ENCODE measurements at places on chromosomes 4 and X.

GRCh38 chrX:140764401-140764919 is 54.9 kb downstream of the LINC00632 start:
- no peak for DNase-seq

DNA sequence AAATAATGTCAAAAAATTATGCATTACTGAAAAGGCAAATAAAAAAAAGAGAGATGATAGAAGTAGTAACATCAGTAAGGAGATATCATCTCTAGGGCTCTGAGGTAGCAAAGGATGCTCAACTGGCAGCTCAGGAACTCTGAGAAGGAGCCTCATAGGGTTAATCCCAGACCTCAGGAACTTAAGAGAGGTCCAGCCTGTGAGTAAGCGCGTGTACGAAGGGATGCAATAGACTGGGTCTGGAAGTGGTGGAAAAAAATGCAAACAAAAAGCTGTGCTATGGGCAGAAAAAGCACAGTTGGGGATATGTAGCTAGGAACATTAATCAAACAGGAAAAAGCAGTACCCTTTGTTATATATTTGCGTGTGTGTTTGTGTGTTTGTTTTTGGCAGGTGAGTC is 282.0 kb downstream of the GALNTL6 start:
- no peak for DNase-seq

GRCh38 chr4:123480706-123481418 is 84.3 kb downstream of the SPRY1 start:
- no peak for DNase-seq

- DNase-seq, result no peak
These were observed 16.2 kb upstream of the SYTL4 start for GRCh38 chrX:100748108-100748507.

DNA sequence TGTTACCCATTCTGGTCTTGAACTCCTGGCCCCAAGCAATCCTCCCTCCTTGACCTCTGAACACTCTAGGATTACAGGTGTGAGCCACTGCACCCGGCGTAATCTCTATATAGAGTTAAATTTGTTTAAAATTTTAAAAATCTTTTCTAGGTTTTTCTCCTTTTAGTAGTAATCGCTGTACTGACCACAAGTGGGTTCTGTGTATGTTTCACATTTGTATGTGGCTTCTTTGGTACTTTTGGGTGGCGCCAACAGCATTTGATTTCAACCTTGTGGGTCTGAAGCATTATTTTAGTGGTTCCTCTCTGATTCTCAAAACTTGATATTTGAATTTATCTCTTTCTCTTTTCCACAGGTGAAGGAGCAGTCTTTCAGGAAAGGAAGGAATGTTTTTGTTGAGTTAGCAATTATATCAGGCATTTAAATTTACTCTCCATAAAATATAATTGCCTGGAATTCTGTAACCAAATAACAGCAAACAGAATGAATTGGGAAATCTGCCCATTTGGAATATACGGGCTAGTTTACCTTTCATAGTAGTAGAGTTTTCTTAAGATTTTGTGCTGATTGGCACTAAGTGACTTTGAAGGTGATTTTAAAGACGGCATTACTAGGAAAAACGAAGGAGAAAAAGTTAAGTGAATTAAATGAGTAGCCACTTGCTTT is 29.5 kb downstream of the ARHGAP10 start:
- no peak for DNase-seq

GRCh38 chrX:18873189-18873791 is 110.6 kb downstream of the PHKA2 start:
- no peak for DNase-seq

GRCh38 chr4:119204916-119205315 is 7.6 kb upstream of the USP53 start:
- DNase-seq, result no peak

DNA sequence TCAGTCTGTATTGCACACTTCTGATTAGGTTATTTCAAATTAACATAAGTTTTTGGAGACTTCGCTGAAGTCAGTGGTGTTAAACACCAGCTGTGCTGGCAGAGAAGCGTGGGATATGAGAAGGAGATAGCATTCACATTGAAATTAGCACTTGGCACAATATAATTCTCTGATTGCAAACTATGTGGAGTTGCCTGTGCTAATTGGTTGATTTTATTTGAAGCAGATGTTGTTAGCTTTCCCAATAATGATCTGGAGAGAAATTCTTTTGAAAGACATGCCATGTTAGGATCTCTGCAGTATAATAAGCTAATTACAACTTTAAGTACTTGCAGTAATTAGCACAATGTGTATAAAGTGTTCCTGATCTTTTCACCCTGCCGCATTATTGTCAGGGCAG is 367.4 kb upstream of the ARX start:
- DNase-seq, result no peak

GRCh38 chr4:120692964-120693363 is 229.6 kb downstream of the PRDM5 start:
- no peak for DNase-seq

GRCh38 chr4:41332510-41333054 is 75.9 kb downstream of the UCHL1 start:
- DNase-seq, result no peak

DNA sequence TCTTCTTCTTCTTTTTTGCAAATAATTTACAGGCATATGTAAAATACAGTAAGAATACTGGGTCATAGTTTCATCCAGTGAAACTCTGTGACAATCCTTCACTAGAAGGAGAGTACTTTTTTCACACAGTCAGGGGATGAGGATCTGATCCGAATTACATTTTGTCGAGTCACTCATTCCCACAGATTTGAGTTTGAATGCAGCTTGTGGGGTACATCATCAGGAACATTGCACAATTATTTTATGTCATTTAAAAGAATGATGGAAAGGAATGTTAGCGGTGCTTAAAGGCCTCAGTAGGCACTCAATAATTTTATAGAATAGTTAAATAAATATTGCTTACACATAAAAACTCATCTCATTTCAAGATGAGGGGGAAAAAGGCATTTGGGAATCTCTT is 88.6 kb downstream of the CHRNA9 start:
- no peak for DNase-seq

DNA sequence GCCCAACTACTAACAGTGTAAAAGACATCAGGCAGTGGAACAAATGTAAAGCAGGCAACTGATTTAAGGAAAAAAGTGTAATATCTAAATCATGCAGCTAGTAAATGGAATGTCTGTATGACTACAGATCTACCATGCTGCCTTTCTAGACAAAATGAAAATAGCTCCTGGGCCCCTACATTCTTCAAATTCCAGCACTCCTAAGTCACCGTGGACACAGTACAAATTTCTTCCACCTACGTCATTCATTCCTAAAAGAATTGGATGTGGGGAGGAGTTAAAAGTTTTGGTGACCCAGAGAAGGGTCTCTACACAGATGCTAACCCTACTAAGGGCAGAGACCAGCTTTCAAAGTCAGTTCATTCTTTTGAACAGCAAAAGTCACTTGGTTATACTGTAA is 137.2 kb upstream of the ARHGEF9 start:
- no peak for DNase-seq

DNA sequence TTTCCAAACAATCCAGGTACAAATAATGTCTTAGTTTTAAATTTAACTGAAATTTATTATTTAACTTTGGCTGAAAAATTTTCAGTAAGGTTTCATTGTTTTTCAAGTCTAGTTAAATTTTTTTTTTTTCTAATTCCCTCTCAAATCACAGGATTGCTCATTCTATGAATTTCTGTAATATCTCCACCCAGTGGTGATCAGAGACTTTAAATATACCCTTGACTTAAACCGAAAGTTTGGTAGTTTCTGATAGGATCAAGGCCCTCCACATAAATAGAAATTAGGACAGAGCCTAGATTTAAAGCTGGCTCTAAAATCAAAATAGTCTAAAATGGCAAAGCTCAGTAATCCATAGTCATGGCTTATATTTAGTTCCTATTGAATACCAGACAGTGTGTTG is 175.4 kb downstream of the TBCK start:
- DNase-seq, result no peak

GRCh38 chr4:25320336-25320735 is 7.8 kb downstream of the ZCCHC4 start:
- no peak for DNase-seq

DNA sequence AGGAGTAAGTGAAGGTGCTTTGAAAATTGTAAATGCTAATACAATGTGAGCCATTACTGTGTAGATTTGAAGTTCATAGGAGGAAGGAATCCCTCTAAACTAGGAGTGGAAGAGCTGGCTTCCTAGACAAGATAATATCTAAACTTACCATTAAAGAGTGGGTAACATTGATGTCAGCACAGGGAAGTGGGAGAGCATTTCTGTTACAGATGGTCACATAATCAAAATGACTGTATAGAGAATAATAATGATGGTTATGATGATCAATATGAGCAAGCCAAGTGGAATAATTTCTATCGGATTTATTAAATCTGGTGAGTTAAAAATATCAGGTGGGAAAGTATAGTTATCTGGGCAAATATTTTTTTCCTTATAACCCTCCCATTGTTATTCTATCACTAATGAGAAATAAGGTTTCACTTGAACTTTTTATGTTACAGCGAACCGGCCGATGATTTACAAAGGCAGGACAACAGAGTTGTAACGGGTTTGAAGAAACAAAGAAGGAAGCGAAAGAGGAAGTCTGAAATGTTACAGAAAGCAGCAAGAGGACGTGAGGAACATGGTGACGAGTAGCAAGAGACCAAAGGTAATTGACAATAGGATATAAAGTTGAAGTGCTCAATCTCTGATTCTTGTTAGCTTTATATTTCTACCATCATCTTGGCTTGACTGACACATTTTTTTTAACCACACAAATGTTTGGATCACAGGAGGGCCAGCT is 43.5 kb downstream of the FMR1NB start:
- DNase-seq, result no peak

DNA sequence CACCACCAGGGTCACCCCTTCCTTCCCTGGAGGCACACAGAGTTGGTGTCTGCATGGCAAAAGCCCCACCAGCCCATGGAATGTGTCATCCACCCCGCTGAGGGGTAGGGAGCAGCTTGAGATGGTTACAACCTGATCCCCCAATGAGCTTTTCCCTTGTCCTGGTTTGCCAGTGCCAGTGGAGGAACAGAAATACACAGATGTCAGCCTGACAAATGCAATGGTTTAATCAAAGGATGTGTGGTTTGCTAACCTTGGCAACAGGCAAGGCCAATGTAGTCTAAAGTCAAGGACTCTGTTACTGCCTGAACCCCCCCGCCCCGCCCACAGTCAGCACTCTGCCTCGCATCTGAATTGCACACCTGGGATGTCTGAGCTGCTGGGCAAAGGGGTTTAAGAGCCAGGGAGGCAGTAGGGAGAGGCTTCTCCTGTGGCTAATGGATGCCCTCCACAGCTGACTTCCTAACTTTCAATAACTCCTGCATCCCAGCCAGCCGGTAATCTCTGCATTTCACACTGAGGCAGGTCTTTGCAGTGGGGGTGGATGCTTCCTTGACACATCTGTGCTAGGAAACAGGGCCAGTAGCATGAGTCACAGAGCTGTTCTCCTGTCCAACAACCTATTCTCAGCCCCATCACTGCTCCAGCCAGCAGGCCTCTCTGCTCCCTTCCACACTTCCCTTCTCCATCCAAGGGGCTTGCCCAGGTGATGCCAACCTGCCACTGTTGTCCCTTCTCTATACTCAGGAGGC is 137.5 kb downstream of the AMMECR1 start:
- no peak for DNase-seq

GRCh38 chr4:85358831-85359230 is 116.1 kb upstream of the ARHGAP24 start:
- DNase-seq, result no peak

DNA sequence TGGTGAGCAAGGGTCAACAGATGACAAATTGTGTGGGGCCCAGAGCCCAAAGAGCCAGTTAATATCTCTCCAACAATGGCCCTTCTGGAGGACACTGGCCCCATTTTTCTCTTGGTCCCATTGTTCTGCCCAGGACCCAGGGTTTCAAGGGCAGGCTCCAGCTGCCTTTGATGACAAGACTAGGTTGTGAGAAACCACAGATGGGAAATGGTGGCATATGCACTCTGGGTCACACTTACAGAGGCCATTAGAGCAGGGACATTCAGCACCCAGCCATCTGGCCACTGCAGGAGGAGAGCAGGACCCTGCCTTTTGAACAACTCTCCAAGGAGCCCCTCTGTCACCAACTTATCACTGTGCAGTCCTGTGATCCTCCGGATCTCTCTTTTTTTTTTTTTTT is 49.7 kb upstream of the KIAA1210 start:
- no peak for DNase-seq

- no peak for DNase-seq
These were observed 7.7 kb upstream of the SLC10A6 start for GRCh38 chr4:86856896-86857295.

DNA sequence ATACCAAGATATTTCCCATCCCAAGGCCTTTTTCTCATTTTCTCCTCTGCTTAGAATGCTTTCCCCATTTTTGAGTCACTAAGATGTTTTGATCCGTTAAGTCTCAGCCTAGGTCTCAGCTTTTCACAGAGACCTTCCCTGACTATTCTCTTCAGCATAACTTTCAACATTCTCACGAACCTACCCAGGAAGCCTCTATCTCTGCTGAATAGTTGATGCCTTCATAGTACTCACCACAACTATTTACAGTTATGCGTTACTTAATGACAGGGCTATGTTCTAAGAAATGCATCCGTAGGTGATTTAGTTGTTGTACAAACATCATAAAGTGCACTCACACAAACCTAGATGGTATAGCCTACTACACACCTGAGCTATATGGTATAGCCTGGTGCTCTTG is 64.5 kb downstream of the ARL9 start:
- DNase-seq, result no peak

GRCh38 chr4:15232366-15233263 is 195.2 kb upstream of the C1QTNF7 start:
- no peak for DNase-seq

- no peak for DNase-seq
These were observed 11.4 kb upstream of the SORCS2 start for GRCh38 chr4:7180938-7181337.

DNA sequence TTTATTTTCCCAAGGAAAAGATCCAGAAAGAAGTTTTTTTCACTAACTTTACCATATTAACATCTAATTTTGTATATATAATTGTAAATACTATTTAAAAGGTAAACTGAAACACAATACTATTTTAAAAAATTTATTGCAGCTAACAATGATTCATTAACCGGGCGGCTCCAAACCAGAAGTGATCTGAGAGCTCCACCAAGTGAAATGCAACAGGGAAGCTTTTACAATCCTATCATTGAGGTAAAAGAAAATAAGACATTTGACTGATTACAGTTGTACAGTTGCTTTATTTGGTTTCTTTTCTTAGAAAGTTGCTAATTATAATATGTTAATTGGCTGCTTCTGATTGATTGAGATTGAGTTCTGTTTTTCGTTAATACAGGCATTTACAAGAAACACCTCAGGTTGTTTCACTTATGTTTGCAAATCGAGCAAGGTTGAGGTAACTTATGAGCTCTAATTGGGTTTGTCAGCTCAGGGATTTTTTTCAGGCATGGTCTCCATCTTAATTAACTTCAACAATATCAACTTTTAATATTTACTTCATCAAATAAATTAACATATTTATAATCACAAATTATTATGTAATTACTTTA is 220.2 kb upstream of the UGT8 start:
- no peak for DNase-seq

DNA sequence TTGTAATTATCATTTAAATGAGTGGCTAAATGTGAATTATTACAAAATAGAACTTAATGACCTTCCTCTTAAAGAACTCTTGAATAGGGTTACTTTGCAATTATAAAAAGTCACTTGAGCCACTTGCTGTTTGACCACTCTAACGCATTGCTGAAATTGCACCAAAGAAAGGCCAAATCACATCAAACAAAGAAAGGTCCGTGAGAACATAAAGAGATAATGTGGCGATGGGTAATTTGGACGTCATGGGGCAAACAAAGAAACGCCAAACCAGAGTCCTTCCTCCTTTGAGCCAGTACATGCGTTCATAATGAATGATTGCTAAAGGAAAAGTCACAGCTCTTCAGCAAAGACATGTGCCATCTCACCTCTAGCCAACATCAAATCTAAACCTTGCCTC is 229.8 kb upstream of the STS start:
- DNase-seq, result peak; percentile 6

GRCh38 chr4:104472766-104473165 is 21.9 kb downstream of the CXXC4 start:
- DNase-seq, result no peak
